Activated naive CD8-positive, alpha-beta T cell treated with anti-CD3 and anti-CD28 coated beads, Interleukin-2, amount 50 U/mL, for 16 hours (primary cell): ENCODE measurements at places on chromosomes 7 and 10.

DNA sequence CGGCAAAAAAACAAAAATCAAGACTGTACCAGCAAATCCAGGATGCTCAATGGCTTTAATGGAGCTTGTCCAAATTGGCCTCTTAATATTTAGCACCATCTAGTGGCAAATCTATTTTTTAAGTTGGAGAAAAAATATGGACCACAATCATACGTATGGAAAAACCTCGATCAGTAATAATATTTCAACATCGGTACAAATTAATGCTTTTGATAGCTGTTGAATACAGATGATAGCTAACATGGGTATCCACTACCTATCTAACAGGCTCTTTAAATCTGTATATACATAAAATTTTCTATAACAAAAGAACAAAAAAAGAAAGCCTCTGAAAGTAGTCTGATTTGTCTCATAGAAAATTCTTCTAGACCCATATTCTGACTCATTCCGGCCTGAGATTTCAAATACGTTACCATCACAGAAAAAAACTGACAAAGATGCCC lies 29.2 kb downstream of the COA1 start:
- no peak for DNase-seq

- no peak for DNase-seq
These were observed 201.5 kb upstream of the GNAI1 start for GRCh38 chr7:79933144-79933543.

DNA sequence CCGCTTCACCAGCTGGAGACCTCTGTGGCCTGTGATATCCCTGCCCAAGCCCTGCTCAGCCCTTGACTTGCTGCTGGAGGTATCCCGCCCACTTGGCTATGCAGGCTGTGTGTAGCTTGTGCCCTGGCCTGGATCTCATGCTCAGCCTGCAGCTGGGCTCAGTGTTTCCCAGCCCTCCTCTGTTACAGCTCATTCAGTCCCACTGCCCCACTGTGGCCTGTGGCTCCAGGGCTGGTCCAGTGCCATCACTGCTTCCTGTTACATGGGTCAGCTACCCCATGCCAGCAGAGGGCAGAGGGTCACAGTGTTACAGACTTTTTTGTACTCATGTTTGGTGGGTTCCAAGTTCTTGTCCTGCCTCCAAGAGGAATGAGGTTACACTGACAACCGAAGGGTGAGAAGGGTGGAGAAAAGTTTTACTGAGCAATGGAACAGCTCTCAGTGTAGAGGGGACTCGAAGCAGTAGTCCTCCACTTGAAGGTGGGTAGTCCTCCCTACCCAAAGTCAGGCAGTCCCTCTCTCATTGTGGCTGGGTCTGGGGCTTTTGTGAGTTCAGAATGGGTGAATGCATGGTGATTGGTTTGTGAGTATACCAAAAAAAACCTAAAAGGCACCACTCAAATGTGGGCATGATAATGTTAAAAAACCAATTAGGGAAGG lies 100.4 kb downstream of the ANKRD7 start:
- DNase-seq: no peak

- no peak for DNase-seq
These were observed 52.8 kb upstream of the SEC61G start for GRCh38 chr7:54811846-54812254.
